ENCODE measurements at places on chromosomes 16 and 17.

GRCh38 chr17:9174779-9175574 is 153.7 kb downstream of the NTN1 start:
- peaks cover 3% of the 10 kb centered on the region for H3K4me1 ChIP-seq
- no peaks in the 10 kb centered on the region for H3K27me3 ChIP-seq
- no peak for DNase-seq
- no peaks in the 10 kb centered on the region for H3K36me3 ChIP-seq

GRCh38 chr16:68388124-68388523 is 60.2 kb downstream of the SMPD3 start:
- H3K27ac ChIP-seq = no peak overlapping the region
- no peak for DNase-seq
- H3K4me1 ChIP-seq = no peaks in the 10 kb centered on the region
- no peaks in the 10 kb centered on the region for H3K36me3 ChIP-seq
- H3K4me3 ChIP-seq = no peak overlapping the region

GRCh38 chr17:40097087-40097486 is 3.3 kb downstream of the NR1D1 start:
- DNase-seq = no peak
- peak overlapping the region; percentile 95 for H3K27ac ChIP-seq
- peak overlapping the region; percentile 86 for H3K4me3 ChIP-seq
- H3K27me3 ChIP-seq = no peaks in the 10 kb centered on the region
- H3K36me3 ChIP-seq = peaks cover 51% of the 10 kb centered on the region

GRCh38 chr16:79261481-79261940 is 339.0 kb downstream of the MAF start:
- no peak overlapping the region for H3K27ac ChIP-seq
- H3K36me3 ChIP-seq = no peaks in the 10 kb centered on the region
- H3K27me3 ChIP-seq = no peaks in the 10 kb centered on the region
- DNase-seq = peak; percentile 70

DNA sequence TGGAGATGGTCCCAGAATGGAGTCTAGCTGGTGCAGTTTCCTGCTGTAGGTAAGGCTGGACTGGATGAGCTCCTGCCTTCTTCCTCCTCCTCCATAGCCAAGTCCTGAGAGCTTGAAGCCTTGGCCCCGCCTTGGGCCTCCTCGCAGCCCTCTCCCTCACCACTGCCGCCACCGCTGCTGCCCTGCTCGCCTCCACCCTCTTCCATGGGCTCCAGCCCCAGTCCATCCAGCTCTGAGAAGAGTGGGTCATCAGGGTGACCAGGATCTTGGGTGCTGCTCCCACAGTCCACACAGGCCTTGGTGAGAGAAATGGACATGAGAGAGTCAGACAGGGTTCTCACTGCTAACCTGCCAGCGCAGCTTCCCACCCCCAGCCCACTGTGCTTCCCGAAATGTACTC is 11.2 kb downstream of the PER1 start:
- H3K27ac ChIP-seq = no peak overlapping the region
- peaks cover 18% of the 10 kb centered on the region for H3K4me1 ChIP-seq
- DNase-seq = no peak
- H3K27me3 ChIP-seq = no peaks in the 10 kb centered on the region

All from upper lobe of right lung (tissue), 1 donor.